Esophagus squamous epithelium (tissue), 5 donors: ENCODE measurements at places on chromosomes 7 and 10. TPM values are rescaled to one million over a fixed set of nuclear protein-coding genes. Genes with fewer than 3 reads are reported as not detected.

DNA sequence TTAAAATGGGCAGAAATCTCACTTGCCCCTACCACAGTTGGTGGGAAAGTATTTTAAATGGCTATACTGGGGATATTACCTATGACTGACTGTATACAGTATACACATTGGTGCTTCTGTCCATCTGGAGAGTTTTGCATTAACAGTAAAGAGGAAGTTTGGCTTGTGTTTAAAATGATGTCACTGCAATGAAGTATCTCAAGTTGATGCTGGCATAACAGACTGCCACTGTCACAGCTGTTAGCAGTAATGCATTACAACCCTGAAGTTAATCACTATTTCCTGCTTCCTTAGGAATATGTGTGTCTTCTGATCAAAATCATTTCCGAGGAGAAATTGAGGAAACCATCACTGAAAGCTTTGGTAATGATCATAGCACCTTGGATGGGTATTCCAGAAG, 1.9 kb downstream of the DKK1 start:
- no peak for DNase-seq

- DNase-seq: no peak
Measured at GRCh38 chr10:12418000-12418399, 68.7 kb downstream of the CAMK1D start.

GRCh38 chr10:97916586-97916985, 66.9 kb downstream of the GOLGA7B start:
- DNase-seq: no peak

DNA sequence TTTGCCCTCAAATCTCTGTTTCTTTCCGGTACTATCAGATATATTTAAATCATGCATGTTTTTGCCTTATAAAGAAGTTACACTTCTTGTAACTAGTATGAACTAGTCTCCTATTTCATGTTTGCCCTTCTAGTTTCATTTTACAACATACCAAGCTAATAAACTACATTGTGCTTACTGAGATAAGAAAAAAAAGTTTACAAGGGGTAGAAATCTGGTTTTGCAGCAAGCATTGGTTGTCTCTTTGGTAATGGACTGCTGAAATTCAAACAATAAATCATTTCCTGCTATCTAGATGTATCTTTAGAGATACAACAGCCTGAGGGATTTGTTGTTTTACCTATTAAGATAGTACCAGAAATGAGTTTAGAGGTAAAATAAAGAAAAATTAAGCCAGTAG, 18.8 kb downstream of the PTTG1IP2 start:
- DNase-seq: no peak

DNA sequence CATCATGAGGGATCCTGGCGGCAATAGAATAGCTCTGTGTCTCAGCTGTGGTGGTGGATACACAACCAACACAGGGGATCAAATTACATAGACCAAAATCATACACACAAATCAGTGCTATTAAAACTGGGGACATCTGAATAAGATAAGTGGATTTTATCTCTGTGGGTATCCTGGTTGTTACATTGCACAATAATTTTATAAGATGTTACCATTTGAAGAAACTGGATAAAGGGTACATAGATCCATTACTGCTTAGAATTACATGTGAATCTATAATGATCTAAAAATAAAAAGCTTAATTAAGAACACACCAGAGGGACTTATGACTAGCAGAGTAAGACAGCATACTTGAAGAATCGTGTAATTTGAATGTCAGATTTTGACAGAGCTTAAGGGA, 8.2 kb upstream of the FAM3C start:
- DNase-seq: no peak

GRCh38 chr10:119754085-119754484, 28.2 kb downstream of the INPP5F start:
- no peak for DNase-seq

- DNase-seq: no peak
Measured at GRCh38 chr7:3861941-3862340, 560.9 kb downstream of the SDK1 start.

- DNase-seq: no peak
Measured at GRCh38 chr7:18413447-18413846, 82.1 kb upstream of the HDAC9 start.

GRCh38 chr7:90167361-90167760, 13.1 kb downstream of the STEAP1 start:
- DNase-seq: no peak

DNA sequence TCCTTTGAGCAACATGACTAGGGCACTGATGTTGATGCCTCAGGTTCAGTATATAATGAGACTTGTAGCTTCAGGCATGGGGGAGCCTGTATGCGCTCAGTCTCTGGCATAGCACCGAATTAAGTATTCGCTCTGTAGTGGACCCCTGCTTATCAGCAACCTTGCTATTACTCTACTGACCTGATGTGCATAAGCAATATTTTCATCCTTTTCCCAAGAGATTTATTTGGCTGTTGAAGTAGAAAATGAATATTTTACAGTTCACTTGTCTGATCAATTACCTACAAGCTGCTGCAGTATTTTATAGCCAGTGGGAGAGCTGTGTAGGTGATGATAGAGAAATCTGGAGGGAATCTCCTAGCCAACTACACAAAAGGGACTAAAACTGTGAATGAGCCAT, 781.6 kb upstream of the PHF14 start:
- DNase-seq: no peak

- no peak for DNase-seq
Measured at GRCh38 chr10:3746634-3747033, 38.4 kb downstream of the KLF6 start.

- no peak for DNase-seq
Measured at GRCh38 chr7:107405559-107405958, 64.3 kb upstream of the GPR22 start.

DNA sequence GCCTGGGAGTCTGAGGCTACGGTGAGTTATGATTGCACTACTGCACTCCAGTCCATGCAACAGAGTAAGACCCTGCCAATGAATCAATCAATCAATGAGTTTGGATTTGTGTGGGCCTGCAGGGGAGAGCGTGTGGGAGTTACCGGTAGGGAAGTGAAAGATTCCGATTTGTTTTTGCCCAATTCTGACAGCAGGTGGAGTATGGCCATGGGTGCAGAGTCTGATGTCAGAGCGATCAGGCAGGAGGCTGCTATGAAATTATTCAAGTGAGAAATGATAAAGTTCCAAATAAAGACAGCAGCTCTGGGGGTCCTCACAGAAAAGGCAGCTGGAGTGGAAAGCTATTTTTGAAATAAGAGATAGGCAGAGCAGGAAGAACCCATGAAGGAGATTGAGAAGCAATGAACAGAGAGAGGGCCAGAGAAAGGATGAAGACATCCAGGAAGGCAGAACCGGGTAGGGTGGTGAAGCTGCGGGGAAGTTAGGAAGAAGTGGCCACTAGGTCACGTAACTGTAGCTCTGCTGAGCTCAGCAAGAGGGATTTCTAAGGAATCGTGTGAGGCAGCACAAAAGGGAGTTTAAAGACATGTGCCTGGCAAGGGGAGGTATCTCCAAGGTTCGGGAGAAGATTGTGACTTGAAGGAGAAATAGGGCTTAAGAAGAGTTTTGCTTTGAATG, 93.7 kb upstream of the NMT2 start:
- DNase-seq: no peak

GRCh38 chr10:108789919-108790318, 1133.4 kb downstream of the XPNPEP1 start:
- DNase-seq: no peak

GRCh38 chr10:76112826-76113150, 681.4 kb downstream of the LRMDA start:
- no peak for DNase-seq

- no peak for DNase-seq
Measured at GRCh38 chr7:108253275-108254044, 123.3 kb upstream of the LAMB4 start.

DNA sequence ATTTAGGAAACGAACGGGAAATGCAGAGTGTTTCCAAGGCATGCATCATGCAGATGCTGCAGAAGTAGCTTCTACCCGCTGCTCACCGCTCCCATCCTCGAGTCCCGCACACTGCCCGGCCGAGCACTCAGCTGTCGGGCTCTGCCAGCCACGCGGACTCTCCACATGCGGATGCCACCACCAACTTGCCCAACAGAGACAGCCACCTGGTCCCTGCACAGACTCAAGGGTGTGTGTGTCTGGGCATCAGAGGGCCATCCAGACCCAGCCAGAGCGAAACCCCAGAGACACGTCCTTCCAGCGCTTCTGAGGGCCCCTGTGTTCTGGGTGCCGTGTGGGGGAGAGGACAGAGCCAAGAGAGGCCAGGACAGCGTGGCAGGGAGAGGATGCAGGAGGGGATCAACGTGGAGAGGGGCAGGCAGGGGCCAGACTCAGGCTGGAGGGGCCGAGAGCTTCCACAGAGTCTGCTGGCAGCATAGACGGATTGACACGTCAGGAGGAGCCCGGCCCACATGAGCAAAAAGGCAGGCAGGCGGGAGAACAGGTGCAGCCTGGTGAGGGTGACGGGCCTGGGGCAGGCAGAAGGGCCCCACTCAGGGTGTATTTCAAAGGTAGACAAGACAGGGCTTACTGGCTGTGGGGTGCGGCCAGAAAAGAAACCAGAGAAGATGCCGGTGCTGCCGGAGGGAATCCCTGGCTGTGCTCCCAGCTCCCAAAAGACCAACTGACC, 18.3 kb downstream of the GPER1 start:
- DNase-seq: no peak

DNA sequence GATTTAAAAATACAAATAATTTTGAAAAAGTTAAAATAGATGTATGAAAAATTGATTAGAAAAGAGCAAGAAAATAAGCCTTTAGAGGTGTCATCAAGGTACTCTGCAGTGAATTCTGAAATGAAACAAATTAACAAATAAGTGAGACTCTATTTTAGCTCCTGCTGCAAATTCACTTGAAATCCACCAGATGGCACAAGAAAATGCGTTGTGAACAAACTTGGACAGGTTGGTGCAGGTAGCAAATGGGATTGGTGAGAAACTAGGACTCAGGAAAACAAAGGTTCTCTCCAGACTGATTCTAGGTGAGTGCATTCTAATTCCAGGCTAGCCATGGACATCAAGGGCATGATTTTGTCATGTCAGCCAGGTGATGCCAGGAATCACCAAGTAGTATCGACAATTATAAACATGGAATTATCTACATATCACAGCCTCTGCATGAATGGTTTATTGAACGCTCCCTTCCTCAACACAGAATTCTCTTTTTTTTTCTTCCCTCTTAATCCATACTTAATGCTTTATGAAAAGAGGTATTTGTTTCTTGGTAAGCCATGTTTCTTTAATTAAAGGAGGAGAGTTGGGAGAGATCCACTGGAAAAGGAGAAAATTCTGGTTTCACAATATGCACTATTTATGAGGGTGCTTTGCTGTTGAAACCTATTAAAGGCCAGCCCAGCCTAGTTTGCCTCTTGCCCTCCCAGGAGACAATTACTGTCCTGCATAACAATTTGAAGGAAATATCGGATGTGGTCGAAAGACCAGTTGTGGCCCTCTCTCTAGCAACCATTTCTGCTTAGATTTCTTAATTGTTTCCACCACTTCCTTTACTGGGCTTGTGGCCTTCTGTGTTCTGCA, 118.1 kb downstream of the ZNF365 start:
- DNase-seq: no peak

DNA sequence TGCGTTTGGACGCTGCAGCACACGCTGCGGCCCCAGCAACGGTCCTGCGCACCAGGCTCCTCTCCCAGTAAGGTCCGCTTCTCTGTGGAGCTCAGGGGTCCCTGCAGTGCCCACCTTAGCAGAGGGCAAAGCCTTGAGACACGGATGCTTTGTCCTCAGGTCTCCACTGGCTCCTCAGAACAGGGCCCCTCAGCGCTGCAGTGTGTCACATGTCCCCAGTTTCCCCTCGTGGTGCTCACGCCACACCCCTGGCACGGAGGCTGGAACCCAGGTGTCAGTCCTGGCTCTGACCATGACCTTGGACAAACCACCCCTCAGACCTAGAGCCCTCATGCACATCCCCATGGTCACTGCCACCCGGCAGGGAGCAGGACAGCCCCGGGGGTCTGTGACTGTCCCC, 19.9 kb upstream of the GPER1 start:
- no peak for DNase-seq

GRCh38 chr10:94012834-94013233, 19.1 kb downstream of the PLCE1 start:
- no peak for DNase-seq

DNA sequence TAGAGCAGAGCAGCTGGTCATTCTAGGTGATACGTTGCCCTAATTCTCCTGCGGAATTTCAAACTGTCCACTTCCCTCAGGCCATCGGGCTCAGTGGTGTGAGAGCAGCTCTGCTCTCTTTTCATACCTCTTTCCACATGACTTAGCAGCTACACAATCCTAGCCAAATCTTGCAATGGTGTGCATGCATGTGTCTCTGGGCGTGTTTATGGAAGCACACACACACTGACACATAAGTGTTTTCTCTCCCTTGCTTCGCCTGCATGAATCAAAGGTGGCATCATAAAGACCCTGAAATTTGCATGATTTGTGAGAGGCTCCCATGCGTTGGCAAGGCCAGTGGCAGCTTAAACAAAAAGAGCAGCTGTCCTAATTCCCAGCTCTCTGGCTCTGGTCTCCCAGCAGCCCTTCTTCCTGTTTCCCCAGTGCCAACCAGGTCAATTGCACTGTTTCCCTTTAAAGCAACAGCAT, 1189.5 kb downstream of the GATA3 start:
- no peak for DNase-seq

The SSBP1 gene
- total RNA-seq: 187 TPM

The CLCN1 gene
- total RNA-seq: under 0.01 TPM

The NANOS1 gene
- total RNA-seq: 1.7 TPM

The GPR15LG gene
- 304 TPM for total RNA-seq

The ASAH2 gene
- total RNA-seq: 5.9 TPM
